ENCODE measurements at places on chromosomes 4 and X.

DNA sequence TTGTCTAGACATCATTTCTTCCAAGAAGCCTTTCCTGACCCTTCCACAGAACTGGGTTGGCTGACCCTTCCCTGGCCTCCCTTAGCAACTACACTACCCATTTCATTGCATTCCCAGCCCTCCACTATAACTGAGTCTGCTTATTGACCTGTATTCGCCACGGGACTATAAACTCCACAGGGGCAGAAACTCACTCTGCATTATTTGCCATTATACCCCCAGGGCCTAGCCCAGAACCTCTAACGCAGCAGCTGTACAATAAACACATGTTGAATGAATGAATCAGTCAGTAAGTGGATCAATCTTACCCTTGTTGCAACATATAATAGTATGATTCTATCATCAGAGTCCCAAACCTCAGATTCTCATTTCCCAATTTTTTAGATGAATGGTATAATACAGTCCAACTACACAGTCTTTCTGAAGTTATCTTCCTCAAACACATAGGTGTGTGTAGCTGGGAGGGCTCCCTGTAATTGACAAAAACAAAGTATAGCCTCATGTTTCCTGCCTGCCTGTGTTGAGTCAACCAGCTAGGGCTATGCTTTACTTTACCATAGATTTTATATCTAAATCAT is 209.3 kb downstream of the CHIC2 start:
- DNase-seq: no peak

- DNase-seq: no peak
Observed at GRCh38 chrX:102558607-102559006, 40.7 kb upstream of the ARMCX5 start.

- no peak for DNase-seq
Observed at GRCh38 chrX:12741416-12741815, 49.8 kb upstream of the PRPS2 start.

DNA sequence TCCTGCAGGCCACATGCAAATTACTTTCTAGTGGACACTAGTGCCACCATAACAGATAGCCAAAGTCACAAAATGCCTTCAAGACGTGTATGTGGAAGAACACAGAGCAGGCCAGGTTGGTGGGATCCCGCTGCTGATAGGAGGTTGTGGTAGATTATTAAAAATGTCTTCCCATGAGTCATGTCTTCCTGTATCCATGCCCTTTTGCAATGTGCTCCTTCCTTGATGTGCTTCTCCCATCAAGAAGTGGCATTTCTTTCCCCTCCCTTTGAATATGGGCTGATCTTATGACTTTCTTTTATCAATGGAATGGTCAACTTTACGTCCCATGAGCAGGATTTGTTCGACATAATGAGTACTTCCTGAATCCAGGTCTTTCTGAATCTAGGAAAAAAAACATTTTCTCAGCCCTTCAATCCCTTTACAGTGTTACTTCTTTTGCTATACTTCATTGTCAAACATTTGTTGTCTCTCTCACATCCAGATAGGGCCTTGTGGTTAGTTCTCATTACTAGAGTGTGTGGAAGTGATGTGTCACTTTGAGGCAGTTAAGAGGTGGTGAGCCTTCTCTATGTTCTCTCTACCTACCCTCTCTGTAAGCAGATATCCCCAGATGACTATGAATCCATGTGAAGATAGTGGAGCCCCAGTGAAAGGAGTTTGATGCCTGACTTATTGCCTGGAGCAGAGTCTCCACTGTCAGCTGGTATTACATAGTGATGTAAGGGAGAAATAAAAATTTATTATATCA is 519.2 kb upstream of the DIPK2B start:
- no peak for DNase-seq

DNA sequence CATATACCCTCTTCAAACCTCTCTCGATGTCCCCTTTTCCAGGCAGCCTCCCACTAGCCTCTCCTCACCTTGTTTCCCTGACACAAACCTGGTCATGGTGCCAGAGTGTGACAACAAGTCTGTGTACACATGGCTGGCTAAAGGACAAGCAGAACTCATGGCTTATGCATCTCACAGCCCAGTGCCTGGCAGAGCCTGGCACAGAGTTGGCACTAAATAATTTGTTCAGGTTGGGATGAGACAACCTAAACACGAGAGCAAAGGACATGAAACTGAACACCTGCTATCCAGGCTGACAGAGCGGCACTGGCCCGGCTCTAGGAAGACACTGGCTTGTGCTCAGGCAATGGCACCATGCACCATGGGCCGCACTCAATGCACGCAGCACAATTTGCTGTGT is 48.2 kb upstream of the FGFBP2 start:
- DNase-seq: no peak

DNA sequence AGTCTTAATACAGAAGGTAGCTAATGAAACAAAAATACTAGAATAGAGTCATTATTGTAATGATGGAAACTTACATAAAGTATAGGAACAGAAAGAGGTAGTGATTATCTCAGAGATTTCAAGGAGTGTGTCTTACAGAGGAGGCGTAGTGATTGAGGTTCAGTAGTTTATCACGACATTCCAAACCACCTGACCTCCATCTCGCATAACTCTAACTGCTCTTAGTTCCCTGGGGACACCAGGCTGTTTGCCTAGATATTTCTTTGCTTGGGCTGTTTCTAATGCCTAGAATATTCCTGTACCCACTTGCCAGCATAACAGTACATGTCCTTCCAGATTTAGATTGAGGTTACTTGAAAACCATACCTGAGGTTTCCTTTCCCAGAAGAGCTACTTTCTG is 29.1 kb downstream of the STAG2 start:
- DNase-seq: no peak

DNA sequence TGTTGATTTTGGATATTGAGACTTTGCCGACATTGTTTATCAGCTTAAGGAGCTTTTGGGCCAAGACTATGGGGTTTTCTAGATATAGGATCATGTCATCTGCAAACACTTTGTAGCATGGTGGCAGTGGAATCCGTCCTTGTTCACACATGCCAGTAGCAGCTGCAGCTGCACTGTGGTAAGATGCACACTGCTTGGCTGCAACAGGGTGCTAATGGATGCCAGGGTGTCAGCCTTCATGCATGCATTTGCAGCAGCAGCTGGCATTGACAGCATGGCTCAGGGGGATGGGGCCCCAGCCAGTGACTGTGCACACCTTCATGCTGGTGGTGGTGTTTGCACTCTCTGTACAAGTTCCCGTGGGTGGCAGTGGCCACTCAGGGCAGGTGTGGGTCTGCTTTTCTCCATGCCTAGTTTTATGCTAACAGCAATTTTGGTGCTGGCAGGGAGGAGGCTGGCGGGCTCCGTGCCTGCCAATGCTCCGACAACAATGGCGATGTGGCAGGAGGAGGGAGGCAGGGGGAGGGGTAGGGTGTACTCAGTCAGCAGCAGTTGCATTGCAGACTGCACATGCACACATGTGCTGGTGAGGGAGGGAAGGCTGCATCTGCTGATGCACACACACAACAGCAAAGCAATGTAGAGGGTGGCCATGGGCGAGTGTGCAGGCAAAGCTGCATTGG is 37.5 kb downstream of the BEX3 start:
- no peak for DNase-seq

GRCh38 chr4:162323919-162324318 is 160.1 kb upstream of the FSTL5 start:
- no peak for DNase-seq

GRCh38 chrX:30504309-30504708 is 73.3 kb downstream of the TASL start:
- no peak for DNase-seq

DNA sequence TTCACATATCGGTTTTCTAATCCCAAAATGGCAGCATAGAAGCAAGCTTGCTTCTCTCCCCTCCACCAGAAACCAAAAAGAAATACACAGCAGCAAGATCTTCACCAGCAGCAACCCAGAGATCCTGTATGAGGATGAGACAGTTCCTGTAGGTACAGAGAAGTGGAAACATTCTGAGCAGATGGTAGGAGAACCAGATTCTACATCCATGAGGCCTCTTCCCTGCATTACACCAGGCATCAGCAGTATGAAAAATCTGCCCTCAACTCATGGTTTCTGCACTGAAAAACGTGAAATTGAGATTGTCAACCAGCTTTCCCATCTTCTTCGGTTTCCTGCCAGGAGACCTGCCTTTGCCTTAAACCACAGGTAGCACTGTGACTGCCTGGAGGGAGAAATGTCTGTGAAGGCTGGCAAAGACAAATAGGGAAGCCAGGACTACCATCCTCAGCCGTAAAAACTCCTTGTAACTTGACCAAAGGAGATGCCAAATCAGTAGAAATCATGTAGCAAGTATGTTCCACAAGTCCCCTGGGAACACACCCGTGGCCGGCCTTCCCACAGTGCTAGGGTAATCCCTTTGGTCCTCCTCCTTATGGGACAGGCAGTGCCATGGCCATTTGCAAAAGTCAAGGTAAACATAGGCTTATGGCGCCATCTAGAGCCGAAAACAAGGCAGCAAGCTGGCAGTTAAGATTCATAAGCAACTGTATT is 24.0 kb upstream of the MTHFD2L start:
- DNase-seq: no peak

DNA sequence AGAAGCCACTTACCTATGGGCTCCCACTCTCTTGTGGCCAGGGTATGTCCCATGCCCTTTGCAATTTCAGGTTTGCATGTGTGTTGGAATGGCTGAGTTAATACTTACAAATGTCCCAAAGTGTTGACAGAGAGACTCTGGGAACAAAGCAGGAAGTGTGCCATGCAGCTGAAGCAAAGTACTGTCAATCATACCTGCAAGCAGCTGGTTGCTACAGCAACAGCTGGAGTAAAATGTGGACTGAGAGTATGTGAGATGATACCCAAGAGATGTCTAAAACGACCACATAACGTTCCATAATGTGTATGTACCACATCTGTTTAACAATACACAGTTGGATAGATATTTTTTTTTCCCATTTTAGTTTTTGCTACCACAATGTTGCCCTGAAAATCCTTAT is 82.8 kb upstream of the CAMK2D start:
- DNase-seq: no peak

GRCh38 chrX:13275031-13275430 is 44.8 kb downstream of the ATXN3L start:
- no peak for DNase-seq

- no peak for DNase-seq
Observed at GRCh38 chrX:31038575-31039326, 33.1 kb downstream of the FTHL17 start.

GRCh38 chrX:41391606-41392005 is 55.5 kb upstream of the NYX start:
- DNase-seq: no peak

DNA sequence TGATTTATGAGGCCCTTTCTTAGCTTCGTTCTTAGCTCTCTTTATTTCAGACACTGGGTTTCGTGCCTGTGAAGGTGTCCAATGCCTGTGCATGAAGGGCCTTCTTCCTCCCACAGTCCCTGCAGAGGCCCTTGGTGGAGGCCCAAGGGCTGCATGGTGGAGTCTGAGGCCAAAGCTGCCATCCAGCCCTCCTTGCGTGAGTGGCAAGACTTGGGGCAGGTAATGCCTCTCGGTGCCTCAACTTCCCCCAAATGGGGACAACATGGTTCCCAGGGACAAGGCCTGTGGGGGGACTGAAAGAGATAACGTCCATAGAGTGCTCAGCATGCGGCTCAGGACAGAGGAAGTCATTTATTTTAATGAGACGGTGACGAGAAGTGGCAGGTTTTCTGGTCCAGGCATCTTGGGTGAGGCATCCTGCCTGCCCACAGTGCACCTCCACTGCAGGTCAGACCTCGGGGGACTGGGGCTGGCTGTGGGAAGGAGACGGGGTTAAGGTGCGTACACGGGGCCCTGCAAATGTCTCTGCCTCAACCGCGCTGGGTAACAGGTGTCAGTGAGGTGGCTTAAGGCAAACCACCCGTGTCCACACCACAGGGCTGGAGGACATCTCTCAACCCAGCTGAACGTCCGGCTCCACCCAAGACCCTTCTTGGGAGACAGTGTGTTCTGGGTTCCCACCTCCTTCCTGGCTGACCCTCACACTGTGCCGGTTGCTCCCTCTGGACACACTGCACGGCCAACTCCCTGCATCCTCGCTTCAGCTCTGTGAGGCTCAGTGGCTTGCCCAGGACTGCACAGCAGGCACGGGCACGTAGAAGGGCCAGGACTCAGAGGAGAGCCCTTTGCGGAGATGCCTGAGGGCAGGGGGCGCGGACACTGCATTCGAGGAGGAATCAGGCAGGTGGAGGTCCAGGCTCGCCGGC is 50.5 kb downstream of the PSAPL1 start:
- DNase-seq: no peak

DNA sequence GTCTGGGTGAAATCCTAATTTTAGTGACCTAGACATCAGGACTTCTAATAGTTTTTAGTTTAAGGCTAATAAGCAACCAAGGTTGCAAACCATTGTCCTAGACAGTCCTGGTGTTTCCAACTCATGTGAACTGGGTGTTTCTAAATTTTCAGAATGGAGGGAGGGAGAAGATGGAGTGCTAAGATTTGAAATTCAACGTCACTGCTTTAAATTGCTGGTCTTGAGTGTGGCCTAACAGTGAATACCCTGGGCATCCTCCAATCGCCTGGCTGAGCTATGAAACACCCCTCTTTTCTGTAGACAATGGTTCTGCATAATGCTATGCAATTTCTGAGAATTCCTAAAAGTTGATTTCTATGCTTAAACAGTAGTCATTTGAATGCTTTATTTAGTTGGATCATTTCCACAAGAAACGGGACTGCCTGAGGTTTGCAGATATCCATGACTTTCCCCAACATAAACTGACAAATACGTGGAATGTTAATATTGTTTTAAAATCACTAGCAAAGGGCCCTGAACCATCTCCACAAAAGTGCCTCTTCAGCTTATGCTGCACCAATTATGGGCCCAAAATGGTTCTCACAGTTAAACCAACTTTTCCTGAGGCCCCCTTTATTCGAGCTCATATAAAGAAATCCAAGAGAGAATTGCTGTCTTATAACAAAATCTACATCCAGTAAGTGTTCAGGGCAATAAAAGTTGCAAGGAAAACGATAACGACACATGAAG is 1.1 kb downstream of the FBXL5 start:
- DNase-seq: no peak

- no peak for DNase-seq
Observed at GRCh38 chrX:96578781-96579180, 105.9 kb upstream of the DIAPH2 start.

GRCh38 chr4:183757060-183757459 is 98.0 kb downstream of the TRAPPC11 start:
- DNase-seq: no peak

GRCh38 chr4:117010671-117011070 is 74.7 kb downstream of the TRAM1L1 start:
- DNase-seq: no peak

DNA sequence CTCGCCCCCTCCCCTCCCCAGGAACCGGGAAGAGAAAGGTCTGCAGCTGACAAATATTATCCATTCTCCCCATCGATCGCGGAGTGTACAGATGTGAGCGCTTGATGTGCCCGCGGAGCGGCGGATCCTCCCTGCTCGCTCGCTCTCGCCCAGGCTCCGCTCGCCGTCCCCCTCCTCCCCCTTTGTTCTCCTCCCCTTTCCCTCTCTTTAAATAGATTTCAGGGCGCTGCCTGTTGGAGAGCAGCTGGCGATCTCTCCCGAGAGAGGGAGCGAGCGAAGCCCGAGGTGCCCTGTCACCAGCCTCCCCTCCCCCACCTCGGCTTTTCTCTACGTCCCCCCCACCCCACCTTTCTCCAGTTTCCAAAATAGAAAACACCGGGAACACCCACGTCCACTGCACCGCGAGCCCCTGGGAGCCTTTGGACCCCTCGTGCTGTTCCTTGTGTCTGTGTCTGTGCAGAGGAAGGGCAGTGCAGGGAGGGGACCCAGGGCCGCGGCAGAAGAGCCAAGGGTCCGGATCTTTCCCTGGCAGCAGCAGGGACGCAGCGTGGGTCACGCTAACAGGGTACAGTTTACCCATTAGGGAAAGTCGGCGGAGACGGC is 56.6 kb upstream of the BCOR start:
- DNase-seq: no peak

GRCh38 chrX:133185938-133186337 is 32.2 kb downstream of the TFDP3 start:
- no peak for DNase-seq

- DNase-seq: no peak
Observed at GRCh38 chr4:80182237-80182866, 15.0 kb upstream of the PRDM8 start.
